ENCODE measurements at places on chromosomes 11 and 22.

- no peak for DNase-seq
Measured at GRCh38 chr11:40095446-40095845, 1364.0 kb downstream of the LRRC4C start.

DNA sequence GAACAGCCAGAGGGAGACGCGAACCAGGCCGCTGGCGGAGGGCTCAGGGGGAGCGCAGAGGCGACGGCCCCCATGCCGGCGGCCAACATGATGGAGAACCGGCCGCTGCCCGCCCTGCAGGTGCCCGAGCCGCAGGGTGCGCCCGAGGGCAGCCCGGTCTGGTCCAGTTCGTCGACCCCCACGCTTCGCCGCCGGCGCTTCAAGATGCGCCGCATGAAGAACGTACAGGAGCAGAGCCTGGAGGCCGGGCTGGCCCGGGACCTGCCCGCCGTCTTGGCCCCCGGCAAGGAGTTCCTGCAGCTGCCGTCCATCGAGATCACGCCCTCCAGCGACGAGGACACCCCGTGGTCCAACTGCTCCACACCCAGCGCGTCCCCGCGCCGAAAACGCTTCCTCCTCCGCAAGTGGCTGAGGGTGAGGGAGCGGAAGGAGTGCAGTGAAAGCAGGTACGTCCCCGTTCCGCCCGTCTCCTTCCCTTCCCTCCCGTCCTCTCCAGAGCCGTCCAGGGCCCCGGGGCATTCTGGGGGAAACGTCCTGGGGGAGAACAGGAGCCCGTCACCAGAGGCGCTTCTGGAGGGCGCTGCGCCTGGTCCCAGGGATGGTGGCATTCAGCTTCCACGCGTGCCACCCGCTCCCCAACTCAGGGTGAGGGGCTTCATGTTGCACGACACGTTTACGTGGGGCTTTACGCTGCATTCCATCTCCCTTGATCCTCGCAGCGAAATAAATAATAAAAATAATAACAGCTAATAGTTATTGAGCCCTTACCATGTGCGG is 840 bp downstream of the GRAMD1B start:
- peak; percentile 66 for DNase-seq

DNA sequence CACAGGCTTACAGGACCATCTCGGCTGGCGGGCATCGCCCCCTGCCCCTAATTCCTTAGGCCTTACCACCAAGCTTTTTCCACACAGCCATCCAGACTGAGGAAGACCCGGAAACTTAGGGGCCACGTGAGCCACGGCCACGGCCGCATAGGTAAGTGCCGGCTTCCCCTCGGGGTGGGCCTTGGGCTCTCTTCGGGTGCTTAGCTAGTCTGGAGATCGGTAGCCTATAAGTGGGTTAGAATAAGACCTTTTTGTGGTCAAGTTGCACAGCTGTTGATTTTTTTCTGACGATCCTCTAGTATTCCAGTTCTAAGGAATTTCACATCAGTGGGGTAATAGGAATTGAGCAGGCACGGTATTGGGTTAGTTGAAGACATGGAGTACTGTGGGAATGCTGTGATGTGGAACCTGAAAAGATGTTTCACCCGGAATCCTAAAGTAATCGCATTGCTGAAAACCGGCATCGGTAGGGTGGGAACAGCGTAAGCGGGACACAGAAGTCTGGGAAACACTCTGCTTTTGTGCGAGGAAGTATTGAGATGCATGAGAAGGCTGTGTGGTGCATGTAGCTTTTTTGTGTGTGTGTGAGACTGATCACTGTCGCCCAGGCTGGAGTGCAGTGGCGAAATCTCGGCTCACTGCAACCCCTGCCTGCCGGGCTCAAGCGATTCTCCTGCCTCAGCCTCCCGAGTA is 669 bp downstream of the RPL27A start:
- DNase-seq = no peak

DNA sequence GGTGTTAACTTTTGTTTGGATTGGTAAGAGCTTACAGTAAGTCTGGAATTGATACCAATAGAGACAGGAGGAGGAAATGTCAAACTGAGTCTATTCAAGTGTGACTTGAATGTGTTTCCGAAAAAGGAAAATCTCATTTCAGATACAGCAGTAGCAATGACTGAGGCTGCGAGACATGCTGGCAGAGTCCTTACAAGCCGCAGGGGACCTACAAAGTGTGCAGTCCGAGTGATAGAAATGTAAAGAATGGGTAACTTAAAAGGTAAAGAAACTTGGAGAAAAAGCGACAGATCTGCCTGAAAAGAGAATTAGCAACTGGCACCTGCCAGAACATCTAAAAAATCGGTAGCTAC is 444 bp downstream of the CWF19L2 start:
- DNase-seq = no peak

- no peak for DNase-seq
Measured at GRCh38 chr11:113629562-113629961, 76.5 kb downstream of the TMPRSS5 start.

DNA sequence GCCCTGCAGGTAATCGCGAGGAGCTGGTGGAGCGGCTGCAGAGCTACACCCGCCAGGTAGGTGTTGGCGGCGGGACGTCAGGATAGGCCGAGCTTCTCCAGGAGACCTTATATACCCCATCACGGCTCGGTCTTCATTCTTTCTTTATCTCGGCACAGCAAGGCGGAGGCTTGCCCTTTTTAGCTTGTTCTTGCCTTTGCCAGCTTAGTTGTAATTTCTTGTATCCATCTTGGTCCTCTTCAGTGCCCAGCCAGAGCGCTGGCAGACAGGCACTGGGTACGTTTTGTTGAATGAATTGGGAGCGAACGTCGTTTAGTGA is 459 bp downstream of the SF3B2 start:
- no peak for DNase-seq

DNA sequence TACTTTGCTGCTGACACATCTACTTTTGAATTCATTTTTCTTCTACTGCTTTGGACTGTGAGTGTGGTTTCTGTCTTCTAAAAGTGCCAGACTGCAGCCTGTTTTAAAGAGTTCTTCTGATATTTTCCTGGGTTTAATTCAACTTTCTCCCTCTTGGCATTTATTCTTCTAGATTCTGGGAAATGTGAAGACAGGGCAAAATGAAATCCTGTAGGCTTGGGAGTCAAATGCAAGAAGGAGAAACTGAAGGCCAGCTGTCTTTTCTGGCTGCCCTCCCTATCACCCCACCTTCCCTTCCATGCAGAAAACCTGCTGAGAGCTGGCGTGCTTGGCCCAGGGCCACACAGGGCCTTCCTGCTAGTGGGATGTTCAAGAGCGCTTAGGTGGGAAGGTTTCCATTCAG is 7.6 kb downstream of the ZNF70 start:
- DNase-seq = no peak

DNA sequence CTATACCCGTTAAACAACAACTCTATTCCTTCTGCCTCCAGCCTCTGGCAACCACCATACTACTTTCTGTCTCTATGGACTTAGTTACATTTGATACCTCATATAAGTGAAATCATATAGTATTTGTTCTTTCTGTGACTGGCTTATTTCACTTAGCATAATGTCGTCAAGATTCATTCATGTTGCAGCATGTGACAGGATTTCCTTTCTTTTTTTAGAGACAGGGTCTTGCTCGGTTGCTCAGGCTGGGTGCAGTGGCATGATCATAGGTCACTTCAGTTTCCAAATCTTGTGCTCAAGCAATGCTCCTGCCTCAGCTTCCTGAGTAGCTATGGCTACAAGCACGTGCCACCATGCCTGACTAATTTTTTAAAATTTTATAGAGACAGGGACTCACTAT is 29.4 kb upstream of the SORL1 start:
- peak; percentile 32 for DNase-seq

- DNase-seq = no peak
Measured at GRCh38 chr22:32801537-32802236, at the start of gene TIMP3. TIMP3 (plus strand) TSS chr22:32801705; CDS start chr22:32802002, 297 bp downstream.

DNA sequence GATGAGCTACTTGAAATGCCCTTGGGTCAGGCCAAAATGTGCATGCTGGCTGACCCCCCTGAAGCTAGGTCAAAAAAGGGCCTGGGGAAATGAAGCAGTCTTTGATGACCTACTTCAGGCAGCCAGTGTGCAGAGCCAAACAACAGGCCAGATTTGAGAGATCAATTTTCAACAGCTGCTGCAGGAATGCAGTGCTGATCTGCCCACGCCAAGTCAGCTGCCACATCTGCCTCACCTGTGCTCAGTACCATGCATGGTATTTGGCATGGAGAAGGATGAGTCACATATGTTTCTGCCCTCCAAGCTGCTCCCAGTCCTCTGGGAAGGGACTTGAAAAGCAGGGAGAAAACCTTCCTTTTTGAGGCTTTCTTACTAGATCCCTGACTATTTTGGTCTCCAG is 35.8 kb downstream of the MTNR1B start:
- DNase-seq = no peak

- no peak for DNase-seq
Measured at GRCh38 chr11:126133901-126134300, 71.2 kb upstream of the CDON start.

DNA sequence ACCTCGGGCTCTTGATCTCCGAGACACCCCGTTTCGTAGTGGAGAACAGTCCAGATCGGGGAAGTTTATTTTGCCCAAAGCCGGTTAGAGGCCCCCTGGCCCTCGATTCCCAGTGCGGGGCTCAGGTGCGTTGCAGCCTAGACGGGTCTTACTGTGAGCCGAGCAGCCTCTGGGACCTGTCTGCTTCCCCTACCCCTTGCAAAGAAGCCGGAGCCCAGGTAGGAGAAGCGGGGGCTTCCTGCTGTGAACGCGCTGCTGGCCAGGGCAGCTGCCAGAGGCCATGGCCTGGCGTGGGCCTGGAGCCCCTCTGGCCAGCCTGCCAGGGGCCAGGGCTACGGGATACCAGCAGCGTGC is 621 bp downstream of the TSPO start:
- no peak for DNase-seq

GRCh38 chr11:6402561-6402981 is 12.3 kb downstream of the SMPD1 start:
- DNase-seq = peak; percentile 86

GRCh38 chr11:73229321-73229895 is 11.3 kb downstream of the P2RY2 start:
- no peak for DNase-seq

DNA sequence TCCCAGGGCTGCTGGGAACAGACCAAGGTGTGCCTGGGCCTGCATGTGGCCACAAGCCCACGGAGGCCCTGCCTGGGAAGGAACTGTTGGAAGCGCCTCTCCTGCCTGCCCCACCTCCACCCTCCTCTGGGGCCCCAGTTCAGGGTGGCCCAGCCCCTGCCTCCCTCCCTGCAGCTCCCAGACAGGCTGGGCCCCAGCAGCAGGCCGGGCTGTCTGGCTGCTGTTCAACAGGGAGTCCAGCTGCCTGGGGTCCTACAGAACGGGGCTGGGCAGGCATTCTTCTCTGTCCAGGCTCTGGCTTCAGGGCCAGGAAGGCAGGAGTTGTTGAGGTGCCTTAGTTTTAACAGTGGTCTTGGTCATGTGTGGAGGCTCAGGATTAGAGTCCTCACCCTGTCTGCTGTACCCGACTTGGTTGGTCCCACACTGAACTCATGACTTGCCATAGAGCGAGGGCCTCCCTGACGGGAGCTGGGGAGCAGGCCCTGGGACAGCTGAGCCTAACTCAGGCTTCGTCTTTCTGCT is 11.8 kb downstream of the PRDM11 start:
- DNase-seq = no peak

GRCh38 chr11:130526846-130527245 is 78.4 kb downstream of the ADAMTS15 start:
- DNase-seq = no peak
